Caco-2 (cell line): ENCODE measurements at places on chromosomes 6 and 20. TPM values are rescaled to one million over a fixed set of nuclear protein-coding genes. Genes with fewer than 3 reads are reported as not detected.

GRCh38 chr6:106446983-106447382 lies 86.5 kb downstream of the CRYBG1 start:
- H3K36me3 ChIP-seq, result no peaks in the 10 kb centered on the region
- no peak overlapping the region for H3K27ac ChIP-seq
- H3K27me3 ChIP-seq, result no peaks in the 10 kb centered on the region
- no peak overlapping the region for H3K4me3 ChIP-seq
- H3K4me1 ChIP-seq, result peaks cover 8% of the 10 kb centered on the region

DNA sequence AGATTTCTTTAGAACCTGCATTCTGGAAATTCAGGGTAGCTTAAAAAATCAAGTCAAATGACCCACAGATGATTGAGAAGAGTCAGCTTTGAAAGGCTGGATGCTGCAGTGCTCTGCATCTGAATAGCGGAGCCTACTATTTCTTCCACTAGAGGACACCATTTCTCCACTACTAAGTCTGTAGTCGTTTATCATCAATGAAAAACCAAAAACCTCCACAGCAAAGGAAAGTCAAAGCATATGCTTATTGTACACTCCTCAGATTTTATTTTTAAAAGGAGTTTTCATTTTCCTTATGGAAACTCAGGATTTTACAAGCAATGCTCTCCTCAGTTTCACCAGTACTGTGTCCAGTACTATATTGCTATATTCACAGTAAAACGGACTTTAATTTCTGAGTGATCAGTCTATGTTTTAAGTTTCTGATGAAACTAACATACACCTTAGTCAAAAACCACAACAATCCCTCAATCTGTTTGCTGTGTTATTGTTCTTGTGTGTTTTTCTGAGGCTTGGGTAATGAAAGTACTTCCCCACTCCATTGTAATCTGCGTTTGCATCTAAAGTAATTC lies 50.5 kb upstream of the ENPP5 start:
- no peaks in the 10 kb centered on the region for H3K36me3 ChIP-seq
- H3K27ac ChIP-seq, result no peak overlapping the region
- H3K4me3 ChIP-seq, result no peak overlapping the region
- H3K27me3 ChIP-seq, result no peaks in the 10 kb centered on the region

DNA sequence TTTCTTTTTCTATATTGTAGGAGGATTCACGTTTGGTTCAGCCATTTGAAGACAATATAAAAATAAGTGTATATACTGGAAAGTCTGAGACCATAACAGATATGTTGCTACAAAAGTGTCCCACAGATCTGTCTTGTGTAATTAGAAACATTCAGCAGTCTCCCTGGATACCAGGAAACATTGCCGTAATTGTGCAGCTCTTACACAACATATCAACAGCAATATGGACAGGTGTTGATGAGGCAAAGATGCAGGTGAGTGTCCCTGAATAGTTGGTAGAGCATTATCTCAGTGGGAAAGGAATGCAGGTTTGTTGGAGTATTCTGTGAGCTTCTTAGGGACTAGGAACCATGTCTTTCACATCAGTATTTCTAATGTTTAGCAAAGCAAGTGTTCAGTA lies 18.3 kb upstream of the ADGRF4 start:
- no peaks in the 10 kb centered on the region for H3K4me1 ChIP-seq
- H3K36me3 ChIP-seq, result no peaks in the 10 kb centered on the region; the same call in 1 of the 2 replicates
- no peak overlapping the region for H3K4me3 ChIP-seq
- H3K27me3 ChIP-seq, result no peaks in the 10 kb centered on the region

- H3K4me3 ChIP-seq, result no peak overlapping the region
- no peaks in the 10 kb centered on the region for H3K27me3 ChIP-seq
- H3K36me3 ChIP-seq, result no peaks in the 10 kb centered on the region
- H3K4me1 ChIP-seq, result no peaks in the 10 kb centered on the region
Measured at GRCh38 chr6:154140743-154141142, 101.7 kb downstream of the OPRM1 start.

- no peak for DNase-seq
- no peak overlapping the region for H3K27ac ChIP-seq
- no peaks in the 10 kb centered on the region for H3K36me3 ChIP-seq
- no peaks in the 10 kb centered on the region for H3K4me1 ChIP-seq
- no peak overlapping the region for H3K4me3 ChIP-seq
Measured at GRCh38 chr6:25692472-25692871, 40.5 kb downstream of the SCGN start.

GRCh38 chr20:64176971-64177370 lies 12.7 kb downstream of the MYT1 start:
- no peaks in the 10 kb centered on the region for H3K36me3 ChIP-seq
- H3K4me3 ChIP-seq, result no peak overlapping the region
- peaks cover 5% of the 10 kb centered on the region; the same call in 1 of the 2 replicates for H3K27me3 ChIP-seq
- H3K4me1 ChIP-seq, result no peaks in the 10 kb centered on the region

RTEL1 gene
- 51.1 and 61.6 TPM in 2 replicates for total RNA-seq

MCCD1 gene
- not detected in 2 replicates for total RNA-seq
